ENCODE measurements at places on chromosomes 3 and 15.

DNA sequence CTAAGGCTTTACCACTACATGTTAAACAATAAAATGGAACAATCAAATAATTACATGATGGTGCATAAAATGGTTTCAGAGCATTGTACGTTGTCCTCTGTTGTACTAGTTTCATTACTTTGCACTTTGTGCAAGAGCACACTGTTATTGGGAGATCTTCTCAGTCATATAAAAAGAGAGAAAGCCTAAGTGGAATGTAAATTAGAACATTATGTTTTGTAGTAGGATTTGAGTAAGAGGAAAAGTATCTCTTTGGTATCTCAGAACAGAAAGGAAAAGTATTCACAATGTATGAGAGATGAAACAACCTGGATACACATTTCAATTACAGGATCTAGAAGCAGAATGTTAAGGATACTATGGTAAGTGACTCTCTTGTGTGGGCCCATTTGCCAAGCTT lies 26.9 kb upstream of the PLSCR2 start:
- DNase-seq: no peak

DNA sequence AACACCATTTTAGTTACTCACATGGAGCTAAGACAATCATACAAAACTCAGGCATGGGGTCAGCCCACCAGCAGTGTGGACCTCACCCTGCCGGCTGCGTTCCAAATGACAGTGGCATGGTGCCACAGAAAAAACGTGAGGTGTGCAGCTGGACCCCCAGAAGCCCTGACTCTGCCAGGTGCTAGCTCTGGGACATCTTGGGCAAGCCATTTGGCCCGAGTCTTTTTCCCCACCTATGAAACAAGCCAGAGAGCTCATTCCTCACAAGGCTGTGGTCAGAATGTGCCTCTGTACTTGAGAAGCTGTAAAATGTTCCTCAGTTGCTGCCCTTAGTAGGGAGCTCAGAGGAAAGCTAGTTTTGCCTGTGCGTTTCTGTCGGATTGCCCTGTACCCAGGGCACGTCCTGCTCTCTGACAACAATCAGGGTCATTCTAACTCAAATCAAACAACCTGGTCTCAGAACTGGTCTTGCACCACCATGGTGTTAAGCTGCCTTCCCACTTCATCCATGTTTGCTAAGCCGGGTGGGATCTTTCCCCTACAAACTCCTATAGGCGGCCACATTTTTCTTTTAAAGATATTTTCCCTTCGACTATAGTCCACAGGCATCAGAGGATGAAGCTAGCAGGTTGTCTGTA lies 44.9 kb downstream of the LIPC start:
- no peak for DNase-seq

DNA sequence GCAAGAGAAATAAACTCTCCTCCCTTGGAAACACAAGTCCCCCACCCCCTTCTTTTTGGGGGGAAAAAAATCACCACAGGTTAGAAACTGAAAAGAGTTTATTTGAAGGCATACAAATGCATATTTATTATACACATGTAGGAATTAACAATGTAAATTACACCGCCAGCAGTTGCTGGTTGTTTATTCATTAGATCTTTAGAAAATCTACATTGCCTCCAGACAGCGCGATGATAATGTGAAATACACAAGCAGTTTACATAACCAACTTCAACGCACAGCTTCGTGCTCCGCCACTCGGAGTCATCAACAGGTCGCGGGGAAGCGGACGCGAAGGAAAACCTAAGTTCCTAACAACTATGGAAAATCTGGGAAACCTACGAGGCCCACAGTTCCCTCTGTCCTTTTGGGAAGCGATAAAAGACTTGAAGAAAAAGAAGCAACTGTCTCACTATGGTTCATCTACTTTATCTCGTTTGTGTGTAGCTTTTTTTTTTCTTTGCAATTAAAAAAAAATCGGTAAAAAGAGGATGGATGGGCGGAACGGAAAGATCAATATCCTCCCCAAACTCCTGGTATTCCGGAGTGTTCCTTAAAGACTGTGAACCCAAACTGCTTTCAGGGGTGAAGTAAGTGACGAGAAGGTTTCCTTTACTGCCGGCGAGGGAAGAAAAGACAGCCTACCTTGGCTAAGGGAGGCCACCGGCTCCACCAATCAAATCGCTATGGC lies 8.4 kb upstream of the FOXB1 start:
- DNase-seq: peak; percentile 27

GRCh38 chr15:72199721-72200212 lies 2.2 kb upstream of the GRAMD2A start:
- DNase-seq: peak; percentile 82

GRCh38 chr15:100781961-100782530 lies 97.6 kb upstream of the ALDH1A3 start:
- DNase-seq: no peak

GRCh38 chr15:40846841-40847222 lies 3.0 kb downstream of the SPINT1 start:
- no peak for DNase-seq

DNA sequence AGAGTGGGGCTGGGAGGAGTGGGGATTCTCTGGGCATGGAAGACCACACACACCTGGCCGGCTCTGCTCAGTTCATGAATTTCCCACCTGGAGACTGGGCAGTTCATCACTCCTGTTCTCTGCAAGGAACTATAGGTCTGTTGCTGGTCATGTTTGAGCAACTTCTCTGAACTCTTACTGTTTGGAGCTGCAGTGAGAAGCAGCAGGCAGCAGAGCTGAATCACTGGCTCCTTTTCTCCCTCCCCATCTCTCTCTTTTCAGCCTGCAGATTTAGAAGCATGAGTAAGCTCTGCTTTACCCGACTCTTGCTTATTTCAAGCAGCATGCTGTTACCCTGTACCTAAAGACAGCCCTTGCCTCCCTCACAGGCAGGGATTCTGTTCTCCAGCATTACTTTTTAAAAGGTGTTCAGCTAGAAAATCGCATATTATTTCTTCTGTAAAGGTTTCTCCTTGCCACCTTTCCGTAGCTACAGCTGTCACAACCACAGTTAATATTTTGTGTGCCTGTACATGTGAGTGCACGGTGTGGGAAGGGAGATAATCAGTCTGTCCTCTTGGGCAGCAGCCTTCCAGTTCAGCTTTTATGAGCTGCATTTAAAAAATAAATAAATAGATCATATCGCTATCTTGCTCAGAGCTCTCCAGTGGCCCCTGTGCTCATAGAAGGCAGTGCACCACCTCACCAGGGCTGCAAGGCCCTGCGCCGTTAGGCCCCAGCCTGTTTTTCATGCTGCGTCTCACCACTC lies 131.6 kb downstream of the CHCHD6 start:
- DNase-seq: no peak

- DNase-seq: no peak
Measured at GRCh38 chr3:134353831-134354611, 20.2 kb downstream of the AMOTL2 start.

GRCh38 chr3:100093831-100094230 lies 20.5 kb downstream of the FILIP1L start:
- no peak for DNase-seq

- no peak for DNase-seq
Measured at GRCh38 chr3:181947606-181948005, 235.9 kb downstream of the SOX2 start.

DNA sequence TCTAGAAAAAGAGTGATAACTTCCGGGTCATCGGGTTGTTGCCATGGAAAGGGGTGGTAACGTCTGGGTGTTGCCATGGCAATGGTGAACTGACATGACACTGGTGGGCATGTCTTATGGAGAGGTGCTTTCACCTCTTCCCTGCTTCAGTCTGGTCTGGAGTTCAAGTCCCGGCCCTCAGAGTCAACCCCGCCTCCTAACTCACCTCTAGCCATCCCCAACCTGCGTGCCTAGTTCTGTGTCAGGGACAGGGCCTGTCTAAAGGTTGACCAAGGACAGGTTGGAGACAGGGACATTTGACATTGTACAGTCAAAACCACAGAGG lies 96.0 kb downstream of the LSM3 start:
- no peak for DNase-seq

- no peak for DNase-seq
Measured at GRCh38 chr3:45635475-45636256, 41.1 kb downstream of the LIMD1 start.

GRCh38 chr3:72095521-72095920 lies 310.6 kb upstream of the PROK2 start:
- peak; percentile 61 for DNase-seq

GRCh38 chr3:143859465-143860203 lies 11.4 kb upstream of the SLC9A9 start:
- no peak for DNase-seq

DNA sequence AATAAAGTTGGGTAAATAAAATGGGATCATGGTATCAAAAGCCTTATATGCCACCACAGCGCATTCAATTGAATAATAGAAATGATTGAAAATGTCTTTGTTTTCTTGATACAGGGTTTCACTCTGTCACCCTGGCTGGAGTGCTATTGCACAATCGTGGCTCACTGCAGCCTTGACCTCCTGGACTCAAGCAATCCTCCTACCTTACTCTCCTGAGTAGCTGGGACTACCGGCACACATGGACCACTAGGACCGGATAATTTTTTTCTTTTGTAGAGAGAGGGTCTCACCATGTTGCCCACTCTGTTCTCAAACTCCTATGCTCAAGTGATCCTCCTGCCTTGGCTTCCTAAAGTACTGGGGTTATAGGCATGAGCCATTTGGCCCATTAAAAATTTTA lies 33.8 kb upstream of the BBX start:
- no peak for DNase-seq

DNA sequence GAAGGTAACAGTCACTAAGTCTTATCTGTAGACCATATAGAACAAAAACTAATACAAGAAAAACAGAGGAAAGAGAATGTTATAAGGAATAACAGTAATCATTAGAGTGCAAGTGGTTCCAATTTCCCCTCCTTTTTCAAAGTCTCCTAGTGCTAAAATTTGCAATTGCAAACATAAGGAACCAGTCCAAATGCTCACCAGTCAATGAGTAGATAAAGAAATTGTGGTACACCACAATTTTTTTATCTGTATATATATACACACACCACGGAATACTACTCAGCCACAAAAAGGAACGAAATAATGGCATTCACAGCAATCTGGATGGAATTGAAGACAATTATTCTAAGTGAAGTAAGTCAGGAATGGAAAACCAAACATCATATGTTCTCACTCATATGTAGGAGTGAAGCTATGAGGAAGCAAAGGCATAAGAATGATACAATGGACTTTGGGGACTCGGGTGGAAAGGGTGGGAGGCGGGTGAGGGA lies 38.9 kb upstream of the RSL24D1 start:
- no peak for DNase-seq

- DNase-seq: no peak
Measured at GRCh38 chr3:135965129-135965505, 411 bp upstream of the PPP2R3A start.

DNA sequence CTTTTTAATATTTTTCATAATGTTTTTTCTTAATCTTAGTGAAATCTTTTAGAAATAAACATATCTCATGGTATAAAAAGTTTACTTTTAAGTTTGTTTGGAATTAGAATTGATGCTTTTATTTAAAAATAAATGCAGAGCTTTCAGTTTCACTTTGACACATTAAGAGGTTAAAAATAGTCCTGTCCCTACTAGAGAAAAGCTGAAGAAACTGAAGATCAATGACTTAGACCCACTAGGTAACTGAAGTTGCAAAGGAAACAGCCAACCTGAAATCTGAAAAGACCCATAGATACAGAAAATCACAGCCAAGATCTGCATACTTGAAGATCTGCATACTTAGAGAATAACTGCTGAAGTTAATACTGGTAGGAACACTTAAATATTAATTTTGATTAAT lies 237.6 kb downstream of the RAP2B start:
- DNase-seq: no peak

- no peak for DNase-seq
Measured at GRCh38 chr3:123373474-123373987, 75.4 kb downstream of the ADCY5 start.

GRCh38 chr3:125005676-125006075 lies 50.1 kb downstream of the HEG1 start:
- DNase-seq: no peak

DNA sequence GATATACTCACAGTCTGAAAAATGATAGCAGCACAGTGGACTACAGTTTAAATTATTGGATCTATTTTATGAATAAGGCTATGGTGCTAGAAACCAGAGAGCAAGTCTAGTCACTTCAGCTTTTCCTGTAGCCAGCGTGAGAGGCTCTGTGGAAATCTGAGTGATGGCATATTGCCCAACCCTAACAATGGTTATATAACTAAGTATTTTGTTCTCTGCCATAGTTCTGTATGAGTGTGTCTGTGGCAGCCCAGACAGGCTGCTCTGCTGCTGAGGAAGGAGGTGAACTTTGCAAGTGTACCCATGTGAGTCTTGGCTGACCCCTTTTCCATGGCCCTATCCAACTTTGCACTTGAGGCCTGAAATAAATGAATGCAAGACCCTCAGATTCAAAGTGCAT lies 105.7 kb downstream of the LRTM1 start:
- no peak for DNase-seq

DNA sequence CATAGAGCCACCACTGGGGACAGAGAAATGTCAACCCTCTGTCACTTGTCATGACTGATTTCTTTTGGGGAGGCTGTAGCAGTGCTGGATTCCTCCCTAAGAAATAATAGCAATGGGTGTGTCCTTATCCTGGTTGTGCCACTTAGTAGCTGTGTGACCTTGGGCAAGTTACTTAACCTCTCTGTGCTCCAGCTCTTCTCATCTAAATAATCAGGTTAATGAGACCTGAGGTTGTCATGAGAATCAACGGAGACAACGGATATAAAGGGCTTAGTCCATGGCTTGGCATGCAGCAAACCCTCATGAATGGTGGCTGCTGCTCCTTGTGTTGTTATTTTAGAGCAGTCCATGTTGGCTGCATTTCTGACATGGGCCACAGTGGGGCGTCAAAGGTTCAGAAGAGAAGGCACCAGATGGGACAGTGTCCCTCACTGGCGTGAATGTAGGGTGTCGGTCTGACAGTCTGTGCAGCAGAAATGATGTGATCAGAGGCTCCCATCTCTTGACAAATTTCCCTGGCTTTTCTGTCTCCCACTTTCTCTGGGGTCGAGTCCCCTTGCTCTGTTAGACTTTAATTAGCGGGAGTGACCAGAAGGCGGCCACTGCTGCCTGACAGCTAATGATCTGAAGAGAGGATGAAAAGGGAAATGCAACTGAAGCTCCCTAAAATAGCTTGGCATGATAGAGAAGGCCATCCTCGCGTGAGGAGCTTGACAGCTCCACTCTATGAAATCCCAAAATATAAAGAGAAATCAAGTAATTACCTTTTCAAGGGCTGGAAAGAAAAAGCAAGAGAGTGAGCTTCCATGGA lies 209.4 kb downstream of the CADPS start:
- DNase-seq: peak; percentile 18

- no peak for DNase-seq
Measured at GRCh38 chr15:68599560-68600071, 20.8 kb downstream of the CORO2B start.
